ENCODE measurements at places on chromosomes 3 and 15.

- no peak for DNase-seq
These were observed 118.9 kb upstream of the IGF1R start for GRCh38 chr15:98529205-98530145.

DNA sequence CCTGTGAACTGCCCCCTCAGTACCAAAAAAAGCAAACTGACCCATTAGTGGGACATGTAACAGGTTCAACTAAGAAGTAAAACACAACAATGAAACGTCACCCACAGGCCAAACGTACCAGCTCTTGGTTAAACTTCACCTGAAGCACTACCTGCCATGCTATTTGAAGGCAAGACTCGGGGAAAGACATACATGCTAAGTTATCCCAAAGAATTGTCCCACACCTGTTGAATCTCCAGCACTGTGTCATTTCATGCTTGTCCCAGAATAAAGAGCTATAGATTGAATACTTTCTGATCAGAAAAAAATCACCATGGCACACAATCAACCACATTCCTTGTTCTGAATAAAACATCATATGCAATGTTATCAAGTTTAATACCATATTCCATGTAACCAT is 195.4 kb upstream of the WNT5A start:
- DNase-seq: no peak

DNA sequence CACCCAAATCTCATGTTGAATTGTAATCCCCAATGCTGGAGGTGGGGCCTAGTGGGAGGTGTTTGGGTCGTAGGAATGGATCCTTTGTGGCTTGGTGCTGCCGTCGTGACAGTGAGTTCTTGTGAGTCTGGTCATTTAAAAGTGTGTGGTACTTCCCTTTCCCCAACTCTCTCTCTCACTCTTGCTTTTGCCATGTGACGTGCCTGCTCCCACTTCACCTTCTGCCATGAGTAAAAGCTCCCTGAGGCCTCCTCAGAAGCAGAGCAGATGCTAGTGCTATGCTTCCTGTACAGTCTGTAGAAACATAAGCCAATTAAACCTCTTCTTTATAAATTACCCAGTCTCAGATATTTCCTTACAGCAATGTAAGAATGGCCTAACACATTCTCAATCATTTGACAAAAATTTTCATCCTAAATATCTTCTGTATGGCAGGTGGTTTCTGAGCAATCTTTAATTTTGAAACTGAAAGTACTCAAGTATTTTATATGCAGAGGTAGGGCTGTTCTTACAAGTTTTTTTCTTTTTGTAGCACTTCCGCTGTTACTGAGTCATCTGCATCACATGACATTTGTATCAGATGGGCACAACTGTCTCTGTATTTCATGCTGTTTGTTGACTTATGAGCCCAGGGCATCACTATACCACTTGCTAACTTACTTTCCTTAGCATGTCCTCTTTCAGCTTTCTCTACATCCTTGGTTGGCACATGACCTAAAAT is 8.8 kb downstream of the RPL39L start:
- peak; percentile 47 for DNase-seq

- no peak for DNase-seq
These were observed 328.5 kb upstream of the TLE3 start for GRCh38 chr15:70426096-70426821.

DNA sequence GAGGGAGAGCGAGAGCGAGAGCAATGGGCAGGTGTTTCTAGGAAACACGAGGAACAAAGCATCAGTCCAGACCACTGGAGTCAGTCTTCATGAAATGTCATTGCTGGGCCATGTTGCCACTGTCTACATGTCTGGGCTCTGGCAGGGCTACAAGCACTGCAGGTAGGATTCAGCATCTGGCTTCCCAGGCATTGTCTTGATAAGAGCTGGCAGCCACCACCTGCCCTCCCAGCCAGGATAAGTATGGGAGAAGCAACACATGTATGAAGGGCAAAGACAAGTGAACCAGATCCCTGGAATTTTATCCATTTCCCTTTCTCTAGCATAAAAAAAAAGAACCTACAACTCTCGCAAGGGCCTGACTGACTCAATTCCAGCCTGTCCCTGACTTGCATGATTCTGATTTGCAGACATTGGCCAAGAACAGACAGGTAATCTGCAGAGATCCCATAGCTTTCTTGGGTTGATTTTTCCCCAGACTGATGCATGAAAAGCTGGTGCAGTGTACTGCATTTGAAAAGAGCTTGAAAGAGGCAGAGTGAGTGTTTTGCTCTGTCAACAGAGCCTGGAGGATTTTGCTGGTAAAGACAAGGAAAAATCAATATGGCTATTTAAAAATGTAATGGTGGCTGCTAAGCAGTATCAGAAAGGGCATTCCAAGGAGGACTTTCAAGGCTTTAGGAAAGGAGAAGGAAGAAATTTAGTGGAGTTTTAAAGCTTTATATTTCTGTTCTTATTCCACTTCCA is 157.2 kb upstream of the MYRIP start:
- no peak for DNase-seq

DNA sequence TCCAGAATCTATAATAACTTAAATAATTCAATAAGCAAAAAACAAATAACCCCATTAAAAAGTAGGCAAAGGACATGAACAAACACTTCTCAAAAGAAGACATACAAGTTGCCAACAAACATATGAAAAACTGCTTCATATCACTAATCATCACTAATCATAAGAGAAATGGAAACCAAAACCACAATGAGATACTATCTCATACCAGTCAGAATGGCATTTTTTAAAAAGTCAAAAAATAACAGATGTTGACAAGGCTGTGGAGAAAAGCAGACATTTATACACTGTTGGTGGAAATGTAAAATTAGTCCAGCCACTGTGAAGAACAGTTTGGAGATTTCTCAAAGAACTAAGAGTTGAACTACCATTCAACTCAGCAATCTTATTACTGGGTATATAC is 19.5 kb upstream of the ZMAT3 start:
- DNase-seq: no peak

DNA sequence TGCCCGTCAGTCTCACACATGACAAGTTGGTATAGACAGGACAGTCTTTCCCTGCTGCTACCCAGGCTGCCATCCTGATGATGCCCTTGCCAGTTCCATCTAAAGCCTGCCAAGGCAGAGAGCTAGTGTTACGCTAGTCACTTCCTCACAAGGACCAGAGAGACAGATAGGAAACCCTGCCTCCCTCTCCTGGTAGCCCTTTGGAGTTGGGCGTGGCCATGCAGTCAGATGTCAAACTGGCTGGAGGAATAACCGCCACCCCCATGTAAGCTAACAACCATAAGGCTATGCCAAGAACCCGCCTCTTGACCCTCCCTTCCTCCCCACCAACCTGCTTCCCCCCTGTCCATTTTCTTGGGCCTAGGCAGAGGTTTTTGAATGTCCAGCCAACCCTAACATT is 2.8 kb downstream of the TMEM115 start:
- no peak for DNase-seq

GRCh38 chr15:52486003-52486996 is 42.4 kb downstream of the MYO5A start:
- DNase-seq: no peak

- no peak for DNase-seq
These were observed 983.1 kb downstream of the FHIT start for GRCh38 chr3:60268123-60268522.
